H1 (cell line): ENCODE measurements at places on chromosomes 2 and 18. TPM values are rescaled to one million over a fixed set of nuclear protein-coding genes. Genes with fewer than 3 reads are reported as not detected.

GRCh38 chr2:59806486-59806885 lies 747.0 kb downstream of the BCL11A start:
- no peak for DNase-seq
- H3K27me3 ChIP-seq: no peaks in the 10 kb centered on the region
- no peaks in the 10 kb centered on the region for H3K4me1 ChIP-seq
- no peaks in the 10 kb centered on the region for H3K36me3 ChIP-seq
- no peak overlapping the region for H3K4me3 ChIP-seq

DNA sequence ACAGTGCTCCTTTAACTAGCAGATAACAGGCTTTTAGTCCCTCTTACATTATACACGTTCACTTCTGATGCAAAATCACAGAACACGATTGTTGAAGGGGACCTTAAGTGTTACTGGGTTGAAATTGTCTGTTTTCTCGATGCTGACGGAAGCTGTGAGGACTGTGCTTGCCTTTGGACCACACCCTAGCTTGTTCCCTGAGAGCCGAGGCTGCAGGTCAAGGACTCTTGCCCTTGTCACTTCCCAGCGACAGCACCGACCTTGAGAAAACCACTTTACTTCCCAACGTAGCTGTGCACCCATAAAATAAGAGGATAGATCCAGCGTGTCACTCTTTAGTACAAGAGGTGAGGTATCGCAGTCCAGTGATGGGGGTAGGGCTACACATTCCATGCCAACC lies 701.0 kb downstream of the DCDC2C start:
- no peak for DNase-seq
- H3K27ac ChIP-seq: no peak overlapping the region
- H3K4me3 ChIP-seq: no peak overlapping the region
- H3K27me3 ChIP-seq: no peaks in the 10 kb centered on the region
- no peaks in the 10 kb centered on the region for H3K36me3 ChIP-seq
- H3K4me1 ChIP-seq: no peaks in the 10 kb centered on the region

- no peaks in the 10 kb centered on the region for H3K36me3 ChIP-seq
- peak; percentile 7 for DNase-seq
- no peaks in the 10 kb centered on the region for H3K4me1 ChIP-seq
- no peak overlapping the region for H3K27ac ChIP-seq
- H3K4me3 ChIP-seq: no peak overlapping the region
- no peaks in the 10 kb centered on the region for H3K27me3 ChIP-seq
Observed at GRCh38 chr2:238573065-238573778, 146.5 kb downstream of the ASB1 start.

The CEBPZ gene
- 14.7 and 19.1 TPM in 2 replicates for polyA plus RNA-seq

DNA sequence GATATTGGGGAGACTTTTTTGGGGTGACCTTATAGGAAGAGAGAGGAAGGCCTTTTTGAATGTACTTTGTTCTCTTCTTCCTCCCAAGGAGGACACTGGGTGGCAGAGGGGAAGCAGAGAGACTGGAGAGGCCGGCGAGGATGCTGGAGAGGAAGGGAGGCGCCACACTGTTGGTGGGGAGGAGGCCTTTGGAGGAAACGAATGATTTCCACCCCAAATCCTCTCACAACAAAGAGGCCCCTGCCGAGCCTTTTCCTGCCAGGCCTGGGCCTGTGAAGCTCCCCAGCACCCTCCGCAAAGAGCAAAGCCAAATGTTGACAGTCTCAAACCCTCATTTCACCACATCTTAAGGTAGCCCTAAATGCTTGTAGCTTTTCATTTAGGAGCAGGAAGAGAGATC lies 59.0 kb upstream of the UPP2 start:
- H3K4me1 ChIP-seq: no peaks in the 10 kb centered on the region
- no peaks in the 10 kb centered on the region for H3K27me3 ChIP-seq
- DNase-seq: no peak
- H3K36me3 ChIP-seq: no peaks in the 10 kb centered on the region
- no peak overlapping the region for H3K27ac ChIP-seq
- H3K4me3 ChIP-seq: no peak overlapping the region

DNA sequence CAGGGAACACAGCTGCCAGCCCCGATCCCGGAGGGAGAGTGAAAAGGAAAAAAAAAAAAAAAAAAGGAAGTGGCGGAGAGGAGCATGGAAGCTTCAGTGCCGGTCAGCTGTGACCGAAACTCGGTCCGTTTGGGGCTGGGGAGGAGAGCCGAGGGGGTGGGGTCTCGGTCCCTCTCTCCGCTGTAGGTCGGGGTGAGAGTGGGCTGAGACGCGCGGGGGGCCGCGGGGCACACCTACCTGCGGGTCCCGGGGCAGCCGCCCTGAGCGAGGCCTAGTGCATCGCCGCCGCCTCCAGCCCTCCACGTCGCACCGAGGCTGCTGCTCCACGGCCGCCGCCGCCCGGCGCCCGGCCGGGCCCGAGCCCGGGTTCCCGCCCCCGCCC lies 536 bp downstream of the VPS54 start:
- peak overlapping the region; percentile 92 for H3K4me3 ChIP-seq
- DNase-seq: peak; percentile 75
- no peak overlapping the region for H3K27ac ChIP-seq
- H3K27me3 ChIP-seq: no peaks in the 10 kb centered on the region

The IRS1 gene
- polyA plus RNA-seq: 9.1 and 12.0 TPM in 2 replicates

DNA sequence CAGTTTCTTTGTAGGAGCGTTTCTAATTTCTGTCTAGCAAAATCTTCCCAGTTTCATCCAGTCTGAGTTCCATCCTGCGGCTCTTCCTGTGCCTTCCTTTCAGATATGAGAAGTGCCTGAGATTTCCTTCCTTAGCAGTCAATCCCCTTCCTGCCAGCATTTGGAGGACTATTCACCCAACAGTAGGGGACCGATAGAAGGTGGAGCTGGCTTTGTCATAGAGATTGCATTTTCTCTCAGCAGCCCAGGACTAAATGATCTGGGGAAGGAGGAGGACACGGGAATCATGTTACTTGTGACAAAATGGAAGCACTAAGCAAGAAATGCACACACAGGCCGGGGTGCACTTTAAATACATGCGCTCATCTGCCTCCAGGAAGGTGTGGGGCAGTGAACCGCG lies 5.6 kb upstream of the SMIM21 start:
- no peaks in the 10 kb centered on the region for H3K4me1 ChIP-seq
- no peaks in the 10 kb centered on the region for H3K36me3 ChIP-seq
- H3K27me3 ChIP-seq: no peaks in the 10 kb centered on the region
- H3K4me3 ChIP-seq: no peak overlapping the region
- DNase-seq: no peak

GRCh38 chr18:37305066-37305465 lies 260.5 kb downstream of the CELF4 start:
- H3K4me1 ChIP-seq: no peaks in the 10 kb centered on the region
- no peak for DNase-seq
- H3K36me3 ChIP-seq: no peaks in the 10 kb centered on the region
- no peak overlapping the region for H3K27ac ChIP-seq

DNA sequence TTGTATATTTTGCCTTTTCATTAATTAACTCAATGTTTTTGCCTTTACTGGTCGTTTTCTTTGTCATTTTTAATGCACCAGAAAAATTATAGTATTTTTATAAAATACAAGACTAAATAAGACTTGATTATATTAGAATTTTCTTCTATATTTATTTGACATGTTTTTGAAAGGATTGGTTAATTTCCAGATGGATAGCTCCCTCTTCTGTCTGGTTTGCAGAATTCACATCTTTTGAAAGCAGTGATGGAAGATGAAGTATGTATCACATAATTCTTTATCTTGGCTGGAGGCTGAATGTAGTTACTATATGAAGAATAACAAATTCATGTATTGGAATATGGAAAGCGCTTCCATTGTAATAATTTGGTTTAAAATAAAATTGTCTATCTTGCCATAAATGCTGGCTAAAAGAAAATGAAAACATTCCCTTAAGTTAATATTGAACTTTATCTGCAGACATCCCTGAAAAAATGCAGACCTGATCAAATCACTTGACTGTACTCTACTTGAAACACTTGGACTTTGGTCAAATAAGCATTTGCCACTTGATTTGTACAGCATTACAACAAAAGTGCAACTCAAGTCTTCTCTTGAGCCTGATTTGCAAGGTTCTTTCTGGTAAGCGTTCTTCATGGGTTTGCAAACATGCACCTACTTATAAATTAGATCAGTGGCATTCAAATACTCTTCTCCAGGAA lies 86.3 kb upstream of the EFEMP1 start:
- no peaks in the 10 kb centered on the region for H3K27me3 ChIP-seq
- no peak for DNase-seq
- H3K36me3 ChIP-seq: no peaks in the 10 kb centered on the region
- no peak overlapping the region for H3K4me3 ChIP-seq
- peaks cover 4% of the 10 kb centered on the region for H3K4me1 ChIP-seq

GRCh38 chr2:155727187-155727895 lies 605.2 kb downstream of the NR4A2 start:
- DNase-seq: no peak
- no peaks in the 10 kb centered on the region for H3K27me3 ChIP-seq
- peak overlapping the region; percentile 75; the same call in 1 of the 2 replicates for H3K27ac ChIP-seq
- no peak overlapping the region; the same call in 1 of the 2 replicates for H3K4me3 ChIP-seq
- H3K36me3 ChIP-seq: no peaks in the 10 kb centered on the region
- peaks cover 15% of the 10 kb centered on the region for H3K4me1 ChIP-seq

The HJURP gene
- polyA plus RNA-seq: 39.3 and 49.3 TPM in 2 replicates

GRCh38 chr2:60884800-60885199 lies 3.4 kb downstream of the REL start:
- no peak overlapping the region for H3K4me3 ChIP-seq
- no peaks in the 10 kb centered on the region for H3K36me3 ChIP-seq
- no peaks in the 10 kb centered on the region; the same call in 1 of the 2 replicates for H3K4me1 ChIP-seq
- H3K27ac ChIP-seq: no peak overlapping the region
- H3K27me3 ChIP-seq: no peaks in the 10 kb centered on the region
- DNase-seq: no peak

The LCLAT1 gene
- 7.3 and 7.6 TPM in 2 replicates for polyA plus RNA-seq

- no peaks in the 10 kb centered on the region for H3K36me3 ChIP-seq
- DNase-seq: peak; percentile 9
- H3K4me1 ChIP-seq: no peaks in the 10 kb centered on the region
- no peaks in the 10 kb centered on the region for H3K27me3 ChIP-seq
- no peak overlapping the region for H3K27ac ChIP-seq
Observed at GRCh38 chr2:224778474-224778877, 62.3 kb upstream of the CCDC195 start.

The MERTK gene
- polyA plus RNA-seq: 5.8 and 6.5 TPM in 2 replicates

The REG1B gene
- not detected in 2 replicates for polyA plus RNA-seq

The RNU2-63P gene
- not detected in 2 replicates for polyA plus RNA-seq

- H3K36me3 ChIP-seq: no peaks in the 10 kb centered on the region
- no peaks in the 10 kb centered on the region for H3K27me3 ChIP-seq
- no peak overlapping the region for H3K4me3 ChIP-seq
- no peak for DNase-seq
- no peaks in the 10 kb centered on the region for H3K4me1 ChIP-seq
Observed at GRCh38 chr2:173708806-173709205, 256.4 kb downstream of the SP3 start.

The LNPK gene
- 2.2 and 3.1 TPM in 2 replicates for polyA plus RNA-seq

The CXCR1 gene
- polyA plus RNA-seq: not detected in 2 replicates

The ZNF638 gene
- 29.1 and 45.3 TPM in 2 replicates for polyA plus RNA-seq

The OTOF gene
- polyA plus RNA-seq: 0.06 TPM in 2 replicates

The PLGLB1 gene
- 0.14 TPM in 2 replicates for polyA plus RNA-seq

The SP140 gene
- 0.23 and 0.31 TPM in 2 replicates for polyA plus RNA-seq

- H3K27me3 ChIP-seq: peaks cover 3% of the 10 kb centered on the region; the same call in 1 of the 2 replicates
- no peak for DNase-seq
- H3K4me1 ChIP-seq: peaks cover 3% of the 10 kb centered on the region
- no peak overlapping the region for H3K4me3 ChIP-seq
- H3K36me3 ChIP-seq: no peaks in the 10 kb centered on the region
- no peak overlapping the region for H3K27ac ChIP-seq
Observed at GRCh38 chr2:101478181-101479001, 3.5 kb upstream of the RFX8 start.

The MEIS1 gene
- 0.17 and 0.30 TPM in 2 replicates for polyA plus RNA-seq

- H3K36me3 ChIP-seq: no peaks in the 10 kb centered on the region
- H3K4me1 ChIP-seq: no peaks in the 10 kb centered on the region
- H3K27ac ChIP-seq: no peak overlapping the region
- no peak overlapping the region for H3K4me3 ChIP-seq
Observed at GRCh38 chr18:22477222-22477621, 59.5 kb upstream of the CTAGE1 start.

DNA sequence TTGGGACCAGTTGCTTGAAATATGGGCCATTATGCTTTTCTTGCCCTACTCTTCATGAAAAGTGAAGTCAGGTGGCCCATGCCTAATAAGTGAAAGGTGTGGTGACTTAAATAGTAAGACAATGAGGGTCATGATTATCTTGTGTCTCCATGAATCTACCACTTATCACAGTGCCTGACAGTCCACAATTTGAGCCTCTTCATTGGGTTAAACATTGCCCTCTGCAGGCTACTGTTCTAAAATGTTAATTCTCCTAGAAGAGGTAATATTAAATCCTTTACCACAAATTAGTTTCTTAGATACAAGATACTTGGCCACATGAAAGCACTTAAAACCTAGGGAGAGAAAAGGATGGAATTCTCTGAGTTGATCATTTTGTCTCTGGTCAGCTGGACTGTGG lies 4.0 kb downstream of the EGR4 start:
- peaks cover 44% of the 10 kb centered on the region for H3K27me3 ChIP-seq
- no peaks in the 10 kb centered on the region for H3K36me3 ChIP-seq
- no peak overlapping the region for H3K4me3 ChIP-seq
- DNase-seq: no peak
- no peak overlapping the region for H3K27ac ChIP-seq

DNA sequence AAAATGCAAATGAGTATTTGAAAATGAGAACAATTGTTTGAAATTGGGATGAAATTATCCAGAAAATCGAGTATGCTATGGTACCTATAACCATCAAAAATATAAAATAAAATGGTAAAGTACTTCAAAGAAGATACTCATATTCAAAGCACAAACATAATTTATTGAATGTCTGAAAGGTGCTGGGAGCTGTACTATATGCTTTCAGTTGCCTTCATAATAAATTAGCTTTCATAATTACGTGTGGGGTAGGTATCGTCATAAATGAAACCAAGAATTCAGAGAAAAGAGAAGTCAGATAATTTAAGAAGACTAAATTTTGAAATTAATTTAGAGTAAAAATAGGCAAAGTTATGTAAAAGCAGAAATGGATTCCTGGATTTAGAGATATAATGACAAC lies 721.9 kb upstream of the ACVR2A start:
- H3K4me1 ChIP-seq: no peaks in the 10 kb centered on the region
- DNase-seq: no peak
- no peaks in the 10 kb centered on the region for H3K36me3 ChIP-seq
- no peak overlapping the region for H3K4me3 ChIP-seq
- no peak overlapping the region for H3K27ac ChIP-seq
- H3K27me3 ChIP-seq: no peaks in the 10 kb centered on the region

The METAP1D gene
- polyA plus RNA-seq: 3.9 and 4.7 TPM in 2 replicates

GRCh38 chr18:44729631-44730101 lies 49.0 kb downstream of the SETBP1 start:
- no peaks in the 10 kb centered on the region for H3K36me3 ChIP-seq
- no peak overlapping the region for H3K4me3 ChIP-seq
- no peaks in the 10 kb centered on the region for H3K27me3 ChIP-seq
- no peak for DNase-seq

GRCh38 chr2:31698722-31699121 lies 118.0 kb upstream of the SRD5A2 start:
- H3K4me1 ChIP-seq: no peaks in the 10 kb centered on the region
- no peak for DNase-seq
- no peaks in the 10 kb centered on the region for H3K27me3 ChIP-seq
- H3K27ac ChIP-seq: no peak overlapping the region
- no peak overlapping the region; the same call in 1 of the 2 replicates for H3K4me3 ChIP-seq
